Esophagus squamous epithelium (tissue), 5 donors: ENCODE measurements at places on chromosomes 3 and 15. TPM values are rescaled to one million over a fixed set of nuclear protein-coding genes. Genes with fewer than 3 reads are reported as not detected.

The ASB14 gene
- total RNA-seq: not detected

DNA sequence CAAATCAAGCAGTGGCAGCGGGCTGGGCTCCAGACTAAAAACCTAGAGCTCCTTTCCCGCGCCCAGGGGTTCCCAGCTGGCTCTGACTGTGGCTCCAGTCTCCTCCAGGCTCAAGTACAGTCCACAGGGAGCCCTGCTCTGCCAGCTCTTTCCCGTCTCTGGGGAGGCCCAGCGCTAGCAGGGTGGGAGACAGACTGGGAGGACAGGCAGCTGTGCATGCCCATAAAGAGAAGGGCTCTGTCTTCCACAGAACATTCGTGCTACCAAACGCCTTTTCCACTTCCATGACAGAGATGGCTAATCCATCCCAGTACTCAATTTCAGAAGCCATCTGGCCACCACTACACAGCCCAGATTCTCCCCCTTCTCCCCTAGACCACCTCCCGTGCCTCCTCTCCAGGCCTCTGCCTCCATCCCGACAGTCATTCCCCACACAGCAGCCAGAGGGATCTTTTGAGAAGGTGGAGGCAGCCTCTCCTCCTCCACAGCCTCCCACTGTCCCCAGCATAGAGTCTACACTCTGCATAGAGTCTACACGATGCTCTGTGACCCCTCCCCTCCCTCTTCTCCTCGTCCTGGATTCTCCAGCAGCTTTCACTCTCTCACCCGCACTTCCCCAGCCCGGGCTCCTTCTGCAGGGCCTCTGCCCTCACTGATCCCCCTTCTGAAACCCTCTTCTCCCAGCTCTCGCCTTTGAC, 6.8 kb upstream of the DUSP7 start:
- no peak for DNase-seq

The SCN10A gene
- total RNA-seq: not detected

The GABRA5 gene
- total RNA-seq: 0.57 TPM

- DNase-seq: no peak
These were observed 597.2 kb downstream of the GOLGA6L6 start for GRCh38 chr15:19944261-19944888.

- no peak for DNase-seq
These were observed 11.9 kb upstream of the CHRM5 start for GRCh38 chr15:33956397-33956796.

The LRRC31 gene
- total RNA-seq: not detected

The CASR gene
- not detected for total RNA-seq

DNA sequence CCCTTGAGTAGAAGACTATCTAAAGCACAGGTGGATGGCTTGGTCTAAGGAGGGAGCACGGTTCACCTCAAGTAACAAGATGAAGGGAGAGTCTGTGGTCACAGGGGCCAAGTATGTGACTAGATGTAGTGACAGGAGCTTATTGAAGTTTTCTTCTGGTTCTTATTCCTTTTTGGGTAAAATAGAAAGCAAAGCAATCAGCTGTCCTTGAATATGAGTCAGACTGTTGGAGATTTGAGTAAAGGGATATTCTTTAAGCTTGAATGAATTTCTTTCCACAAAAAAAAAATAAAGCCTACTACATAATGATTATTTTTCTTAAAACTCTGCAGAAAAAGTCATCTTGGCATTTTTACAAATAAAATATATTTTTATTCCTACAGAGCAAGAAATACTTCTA, 1.5 kb upstream of the CNTN6 start:
- DNase-seq: no peak

The CMTM8 gene
- 3.9 TPM for total RNA-seq

DNA sequence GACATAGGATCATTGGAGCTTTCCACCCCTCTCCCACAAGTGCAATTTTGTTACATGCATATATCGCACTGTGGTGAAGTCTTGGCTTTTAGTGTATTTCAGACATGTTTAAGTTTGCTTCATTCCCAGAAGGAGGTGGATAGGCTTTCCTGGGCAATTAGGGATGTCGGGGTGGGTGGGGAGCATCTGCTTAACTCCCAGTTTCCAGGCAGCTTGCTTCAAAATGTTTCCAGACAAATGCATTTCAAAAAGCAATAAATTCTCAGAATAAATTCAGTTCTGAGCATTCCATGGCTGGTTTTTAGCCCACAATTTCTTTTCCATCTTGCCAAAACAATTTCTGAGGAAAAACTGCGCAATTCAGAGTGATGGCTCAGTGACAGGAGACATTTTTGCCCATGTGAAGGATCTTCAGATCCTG, 227.7 kb upstream of the ZPLD1 start:
- DNase-seq: no peak

- DNase-seq: no peak
These were observed 25.0 kb downstream of the MIX23 start for GRCh38 chr3:122357828-122358702.

DNA sequence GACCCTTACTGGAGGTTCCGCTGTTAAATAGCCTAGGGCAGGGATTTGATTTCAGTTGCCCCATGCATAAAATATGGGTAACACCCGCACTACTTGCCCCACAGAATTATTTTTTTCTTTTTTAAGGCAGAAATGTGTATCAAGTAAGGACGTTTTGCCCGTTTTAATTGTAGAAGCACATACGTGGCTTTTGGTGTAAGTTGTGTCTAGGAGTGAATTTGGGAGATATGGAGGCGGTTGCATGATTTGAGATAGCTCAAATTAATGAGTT, 636 bp upstream of the LRRC58 start:
- no peak for DNase-seq

The BUB1B gene
- total RNA-seq: 5.7 TPM

The CATSPER2 gene
- 2.4 TPM for total RNA-seq

DNA sequence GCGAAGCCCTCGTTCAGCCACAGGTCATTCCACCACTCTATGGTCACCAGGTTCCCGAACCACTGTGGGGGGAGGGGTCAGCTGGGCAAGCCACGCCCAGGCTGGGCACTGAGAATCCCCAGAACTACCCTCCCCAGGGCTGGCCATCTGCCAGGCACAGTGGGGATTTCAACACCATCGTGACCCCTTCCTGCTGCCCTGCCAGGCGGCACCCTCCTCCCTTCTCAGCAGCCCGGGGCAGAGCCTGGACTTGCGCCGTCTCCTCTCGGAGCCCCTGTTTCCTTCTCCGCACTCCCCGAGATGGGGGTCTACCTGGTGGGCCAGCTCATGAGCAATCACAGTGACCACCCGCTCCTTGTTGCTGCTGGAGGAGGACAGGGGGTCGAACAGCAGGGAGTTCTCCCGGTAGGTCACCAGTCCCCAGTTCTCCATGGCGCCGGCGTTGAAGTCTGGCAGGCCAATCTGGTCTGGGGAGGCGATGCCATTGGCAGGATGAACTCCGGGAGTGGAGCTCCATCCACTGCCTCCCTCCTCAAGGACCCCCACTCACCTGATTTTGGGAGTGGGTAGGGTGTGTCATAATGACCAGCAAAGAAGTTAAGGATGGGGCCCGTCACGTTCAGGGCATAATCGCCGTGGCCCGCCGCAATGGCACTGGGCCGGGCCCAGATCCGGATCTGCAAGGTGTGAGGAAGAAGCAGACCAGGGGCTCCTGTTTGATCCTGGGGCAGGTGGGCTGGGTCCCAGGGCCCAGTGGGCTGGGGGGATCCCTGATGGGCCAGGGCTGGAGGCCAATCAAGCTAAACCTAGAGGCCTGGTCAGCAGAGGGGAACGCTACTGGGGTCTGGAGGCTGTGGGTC, 10.5 kb downstream of the ANPEP start:
- DNase-seq: no peak

DNA sequence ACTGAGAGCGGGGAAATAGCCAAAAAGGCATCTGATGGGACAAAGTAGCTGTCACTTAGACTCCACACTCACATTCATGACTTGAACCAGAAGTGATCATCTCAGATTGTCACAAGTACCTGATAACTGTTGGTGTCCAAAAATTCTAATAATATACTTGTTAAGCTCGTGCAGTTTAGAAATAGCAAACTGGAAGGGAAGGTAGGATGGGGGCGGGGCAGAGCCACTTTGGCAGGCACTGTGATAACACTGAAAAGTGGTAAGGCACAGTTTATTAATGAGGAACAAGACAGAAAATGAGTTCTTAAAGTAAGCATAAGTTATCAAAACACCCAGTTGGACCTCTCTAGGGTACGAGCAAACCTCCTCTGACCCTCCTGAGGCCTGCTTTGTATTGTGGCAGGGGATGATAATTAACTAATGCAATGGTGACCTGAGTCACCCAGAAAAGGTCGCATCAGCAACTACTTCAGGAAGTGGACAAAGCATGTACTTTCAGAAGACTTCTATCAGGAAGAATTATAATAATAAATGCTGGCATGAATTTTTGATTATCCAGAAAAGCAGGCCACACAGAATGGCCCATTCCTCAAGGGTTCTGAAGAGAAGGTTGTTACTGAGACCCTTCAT, 54.4 kb downstream of the ADCY5 start:
- DNase-seq: no peak

DNA sequence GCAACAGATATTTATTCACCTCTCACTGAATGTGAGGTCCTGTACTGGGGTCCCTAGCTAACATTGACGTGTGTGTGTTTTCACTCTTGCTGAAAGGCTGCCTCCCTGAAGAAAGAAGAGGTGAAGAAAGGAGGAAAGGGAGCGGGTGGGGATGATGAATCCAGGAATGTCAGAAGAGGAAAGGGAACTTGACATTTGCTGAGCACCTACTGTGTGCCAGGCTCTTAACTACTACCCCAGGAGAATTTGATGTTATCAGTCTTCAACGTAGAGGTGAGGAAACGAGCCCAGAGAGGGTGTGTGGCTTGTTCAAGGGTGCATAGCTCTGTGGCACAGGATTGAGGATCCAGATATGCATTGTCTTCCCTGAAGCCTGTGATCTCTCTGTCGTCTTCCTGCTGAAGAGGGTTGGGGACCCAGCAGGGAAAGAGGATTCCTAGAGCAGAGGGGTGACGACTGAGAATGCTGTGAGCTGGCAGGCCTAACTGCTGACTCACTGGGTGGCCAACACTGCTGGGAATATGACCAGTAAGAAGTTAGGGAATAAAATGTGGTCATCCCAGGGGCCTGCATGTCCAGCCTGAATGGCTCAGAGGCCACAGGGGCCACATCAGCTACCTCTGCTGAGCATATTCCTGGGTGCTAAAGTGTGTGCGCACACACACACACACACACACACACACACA, 6.6 kb upstream of the ATP2B2 start:
- no peak for DNase-seq

The NTRK3 gene
- 0.44 TPM for total RNA-seq

DNA sequence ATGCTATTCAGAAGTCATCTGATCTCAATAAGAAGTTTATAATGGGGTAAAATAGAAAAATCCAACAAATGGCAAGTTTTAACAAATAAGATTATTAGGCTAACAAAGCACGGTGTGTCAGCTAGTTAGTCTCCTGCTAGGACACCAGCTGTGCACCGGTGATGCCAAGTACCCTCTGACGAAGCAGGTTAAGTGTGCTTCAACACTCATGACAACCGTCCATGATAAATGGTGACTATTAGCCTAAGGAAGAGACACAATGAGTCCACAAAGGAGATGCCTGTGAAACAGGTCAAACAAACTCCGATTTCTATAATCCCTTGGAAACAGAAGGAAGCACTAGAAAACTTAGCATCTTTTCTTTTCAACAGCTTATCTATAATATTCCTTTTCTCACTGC, 36.5 kb downstream of the ATP13A3 start:
- DNase-seq: no peak

The GP5 gene
- not detected for total RNA-seq

GRCh38 chr3:194176274-194176991, 40.5 kb downstream of the HES1 start:
- DNase-seq: no peak

DNA sequence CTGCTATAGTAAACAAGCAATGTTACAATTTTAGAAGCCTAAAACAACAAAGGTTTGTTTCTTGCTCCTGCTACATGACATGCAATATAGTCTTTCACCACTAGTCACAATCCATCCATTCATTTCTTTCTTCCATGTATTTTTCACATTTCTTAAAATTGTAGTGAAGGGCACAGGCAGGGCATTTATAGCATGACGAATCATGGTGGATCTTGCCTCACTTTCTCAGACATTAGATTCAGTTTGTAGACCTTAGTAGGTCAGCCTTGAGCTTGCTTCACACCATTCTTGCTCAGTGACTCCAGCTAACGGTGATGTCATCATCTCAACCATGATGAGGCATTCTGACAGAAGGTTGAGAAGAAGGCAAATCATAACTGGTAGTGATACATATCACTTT, 546.8 kb downstream of the TBL1XR1 start:
- no peak for DNase-seq

The GP9 gene
- total RNA-seq: not detected

The TM6SF1 gene
- total RNA-seq: 1.5 TPM

GRCh38 chr15:92074646-92075045, 221.1 kb downstream of the SLCO3A1 start:
- no peak for DNase-seq

- no peak for DNase-seq
These were observed 4.1 kb upstream of the RARB start for GRCh38 chr3:25423780-25424588.

The GOLGA8J gene
- total RNA-seq: not detected

GRCh38 chr15:64981812-64982431, 7.8 kb downstream of the SPG21 start:
- DNase-seq: no peak

- no peak for DNase-seq
These were observed 227.2 kb upstream of the GOLIM4 start for GRCh38 chr3:168322941-168323340.

The MEX3B gene
- total RNA-seq: 0.22 TPM

The NR1I2 gene
- not detected for total RNA-seq

- DNase-seq: no peak
These were observed 10.0 kb downstream of the MRPS25 start for GRCh38 chr3:15055019-15055557.

DNA sequence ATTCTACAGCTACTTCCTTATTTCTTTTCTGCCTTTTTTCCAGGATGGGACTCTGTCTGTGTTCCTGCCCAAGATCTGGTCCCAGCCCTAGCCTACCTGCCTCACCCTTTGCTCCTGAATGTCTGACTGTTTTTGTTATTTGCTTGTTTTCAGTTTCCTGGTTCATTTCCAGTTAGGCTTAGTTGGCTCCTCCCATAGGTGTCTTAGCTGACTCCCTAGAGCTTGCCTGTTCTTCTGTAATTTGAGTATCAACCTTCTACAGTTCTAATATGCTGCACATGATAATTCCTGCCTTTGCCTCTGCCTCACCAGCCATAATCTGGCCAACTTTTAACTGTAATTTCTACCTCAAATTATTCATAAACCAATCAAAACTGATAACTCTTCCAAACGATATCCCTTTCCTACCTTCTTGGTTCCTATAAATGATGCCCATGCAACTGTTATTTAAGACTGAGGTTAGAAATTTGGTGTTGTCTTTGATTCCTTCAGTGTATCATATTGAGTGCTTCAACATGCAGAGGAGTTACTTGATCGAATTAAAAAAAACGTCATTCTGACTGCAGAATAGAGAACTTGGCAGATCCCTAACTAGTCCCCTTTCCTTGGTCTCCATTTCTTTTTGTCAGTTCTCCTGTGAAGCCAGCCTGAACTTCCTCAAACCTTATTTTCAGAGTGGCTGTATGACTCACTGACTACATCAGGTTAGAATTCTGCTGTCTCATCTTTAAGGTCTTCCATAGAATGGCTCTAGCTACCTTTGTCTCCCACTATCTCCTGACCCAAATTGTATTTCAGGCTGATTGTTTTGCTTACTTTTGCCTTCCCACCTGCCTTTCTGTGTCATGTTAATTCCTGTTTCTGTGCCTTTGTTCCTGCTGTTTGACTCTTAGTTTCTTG, 8.4 kb downstream of the GOLM2 start:
- no peak for DNase-seq

The EFHB gene
- not detected for total RNA-seq

The SRP14 gene
- 369 TPM for total RNA-seq

The BLM gene
- total RNA-seq: 2.4 TPM

The SCN5A gene
- total RNA-seq: not detected

The TRIM71 gene
- total RNA-seq: not detected

The IL17RB gene
- total RNA-seq: 0.47 TPM

The RTP1 gene
- total RNA-seq: not detected
